Cortex of kidney (tissue), 1 donor: ENCODE measurements at places on chromosomes 13 and 19.

DNA sequence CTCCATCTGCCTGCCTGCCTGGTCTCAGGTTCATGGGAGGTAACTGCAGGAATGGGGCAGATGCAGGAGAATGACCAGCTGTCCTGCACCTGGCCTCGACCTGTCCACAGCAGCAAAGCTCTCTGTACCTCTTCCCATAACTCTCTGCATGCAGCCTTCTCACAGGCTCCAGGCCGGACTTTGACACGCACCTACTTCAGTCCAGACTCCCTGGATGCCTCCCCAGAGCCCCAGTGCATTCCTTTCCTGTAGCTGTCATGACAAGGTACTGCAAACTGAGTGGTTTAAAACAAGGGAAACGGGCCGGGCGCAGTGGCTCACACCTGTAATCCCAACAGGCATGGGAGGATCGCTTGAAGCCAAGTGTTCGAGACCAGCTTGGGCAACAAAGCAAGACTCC lies 3.3 kb downstream of the NANOS2 start:
- no peak for DNase-seq

DNA sequence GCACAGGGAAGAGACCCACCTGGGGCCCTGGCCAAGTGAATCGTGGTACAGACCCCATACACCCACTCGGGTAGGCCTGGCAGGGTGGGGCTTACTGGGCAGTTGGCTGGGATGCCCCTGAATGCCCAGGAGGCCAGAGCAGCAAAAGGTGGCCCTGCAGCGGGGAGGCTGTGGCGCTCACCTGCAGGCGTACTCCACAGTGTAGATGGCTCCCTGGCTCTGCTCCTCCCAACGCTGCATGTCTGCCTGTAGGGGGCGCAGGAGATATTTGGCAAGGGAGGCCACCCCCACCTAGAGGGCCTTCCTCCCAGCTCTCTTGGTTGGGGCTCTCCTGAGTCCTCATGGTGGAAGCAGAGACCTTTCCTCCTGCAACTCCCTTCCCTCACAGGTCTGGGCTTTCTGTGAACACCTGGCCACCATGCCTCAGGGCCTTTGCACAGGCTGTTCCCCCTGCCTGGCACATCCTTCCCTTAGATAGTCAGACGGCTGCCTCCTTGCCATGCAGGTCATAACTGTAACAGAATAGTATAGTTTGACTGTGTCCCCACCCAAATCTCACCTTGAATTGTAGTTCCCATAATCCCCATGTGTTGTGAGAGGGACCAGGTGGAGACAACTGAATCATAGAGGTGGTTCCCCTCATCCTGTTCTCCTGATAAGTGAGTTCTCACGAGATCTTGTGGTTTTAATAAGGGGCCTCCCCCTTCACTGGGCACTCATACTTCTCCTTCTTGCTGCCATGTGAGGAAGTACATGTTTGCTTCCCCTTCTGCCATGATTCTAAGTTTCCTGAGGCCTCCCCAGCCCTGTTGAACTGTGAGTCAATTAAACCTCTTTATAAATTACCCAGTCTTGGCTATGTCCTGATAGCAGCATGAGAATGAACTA lies 5.9 kb downstream of the BORCS8 start:
- DNase-seq: no peak

DNA sequence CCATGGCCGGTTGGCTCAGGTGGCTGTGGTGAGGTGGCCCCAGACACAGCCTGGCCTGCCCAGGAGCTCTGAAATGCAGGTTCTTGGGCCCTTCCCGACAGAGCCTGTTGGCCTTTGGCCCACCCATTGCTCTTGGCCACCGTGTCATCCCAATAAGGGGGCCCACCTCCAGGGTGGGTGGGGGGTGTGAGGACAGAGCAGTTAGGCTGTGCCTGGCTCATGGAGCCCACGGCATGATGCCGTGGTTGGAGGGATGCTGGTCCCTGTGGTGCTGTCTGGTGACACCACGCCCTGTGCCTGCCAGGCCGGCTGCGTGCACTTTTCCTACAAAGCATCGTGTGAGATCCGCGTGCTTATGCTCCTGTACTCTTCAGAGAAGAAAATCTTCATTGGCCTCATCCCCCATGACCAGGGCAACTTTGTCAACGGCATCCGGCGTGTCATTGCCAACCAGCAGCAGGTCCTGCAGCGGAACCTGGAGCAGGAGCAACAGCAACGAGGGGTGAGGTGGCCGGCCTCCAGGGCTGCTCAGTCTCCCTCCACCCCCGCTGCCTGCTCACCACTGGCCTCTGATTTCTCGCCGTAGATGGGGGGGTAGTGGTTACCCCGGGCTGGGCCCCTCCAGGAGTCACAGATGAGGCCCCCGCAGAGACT lies 7.6 kb downstream of the PNKP start:
- no peak for DNase-seq

DNA sequence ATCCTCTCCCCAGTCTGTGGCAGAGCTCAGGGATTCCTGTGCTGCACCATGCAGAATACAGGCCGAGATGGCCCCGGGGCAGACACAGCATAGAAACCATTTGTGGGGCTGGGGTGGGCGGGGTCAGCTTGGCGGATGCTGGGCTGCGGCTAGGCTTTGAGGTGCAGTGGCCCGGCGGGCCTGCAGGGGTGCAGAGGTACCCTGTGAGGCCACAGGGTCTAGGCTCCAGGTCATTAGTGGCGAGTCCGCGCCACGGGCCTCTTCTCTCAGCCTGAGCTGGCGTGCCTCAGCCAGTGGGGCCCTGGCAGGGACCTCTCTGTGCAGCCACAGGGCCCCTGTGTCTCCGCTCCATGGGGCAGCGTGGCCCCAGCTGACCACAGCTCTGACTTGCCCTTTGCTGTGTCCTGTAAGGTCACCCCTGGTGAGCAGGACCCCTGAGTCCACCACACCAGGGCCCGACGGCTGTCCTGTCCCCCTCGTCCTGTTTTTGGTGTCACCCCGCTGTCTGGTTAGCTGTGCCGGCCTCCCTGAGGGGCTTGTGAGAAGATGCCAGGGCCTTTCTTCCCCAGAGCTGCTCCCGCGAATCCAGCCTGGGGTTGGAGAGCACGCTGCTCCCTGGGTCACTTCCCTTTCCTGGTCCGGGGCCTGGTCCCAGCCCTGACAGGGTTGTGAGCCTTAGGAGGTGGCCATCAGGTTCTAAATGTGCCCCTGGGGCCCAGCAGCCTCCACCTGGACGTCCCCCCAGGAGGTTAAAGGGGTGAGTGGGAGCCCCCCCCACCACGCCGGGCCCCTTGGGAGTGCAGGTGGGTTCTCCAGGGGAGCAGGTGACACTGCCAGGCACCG lies 12.1 kb downstream of the KDM4B start:
- no peak for DNase-seq

DNA sequence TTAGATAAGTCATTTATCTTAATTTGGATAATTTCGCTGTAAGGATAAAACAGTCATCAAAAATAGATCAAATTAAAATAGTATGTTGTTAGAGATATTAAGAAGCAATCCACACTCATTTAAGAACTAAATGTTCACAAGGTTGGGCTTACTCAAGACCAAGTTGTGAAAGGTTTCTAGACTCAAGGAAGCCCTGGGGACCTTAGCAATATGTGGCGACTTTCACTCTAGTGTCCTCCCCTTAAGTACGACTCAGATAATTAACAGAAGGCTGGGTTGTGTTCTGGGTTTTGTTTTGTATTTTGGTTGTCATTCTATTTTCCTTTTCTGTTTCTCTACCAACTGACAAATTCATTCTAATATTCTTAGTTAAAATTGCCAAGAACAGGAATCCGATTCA lies 1008.0 kb downstream of the PCDH9 start:
- DNase-seq: no peak

DNA sequence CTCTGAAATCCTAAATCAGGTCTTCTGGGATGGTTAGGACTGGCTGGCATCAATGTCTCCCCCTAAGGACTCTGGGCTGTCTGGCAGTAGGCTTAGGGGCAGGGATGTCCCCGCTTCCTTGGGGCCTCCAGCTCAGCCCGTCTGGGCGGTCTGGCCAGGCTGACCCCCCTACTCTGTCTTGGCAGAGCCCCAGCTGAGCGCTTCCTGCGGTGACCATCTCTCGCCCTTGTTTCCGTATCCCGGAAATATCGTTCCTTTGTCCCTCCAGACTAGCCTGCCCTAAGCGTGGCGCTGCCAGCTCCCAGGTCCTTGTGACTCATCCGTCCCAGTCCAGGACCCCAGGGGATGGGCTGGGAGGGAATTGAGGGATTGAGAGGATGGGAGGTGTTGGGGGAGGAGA lies 11.3 kb downstream of the GTPBP3 start:
- DNase-seq: no peak

GRCh38 chr19:2726904-2727639 lies 5.9 kb upstream of the DIRAS1 start:
- no peak for DNase-seq

GRCh38 chr13:41494202-41494601 lies 36.9 kb downstream of the RGCC start:
- no peak for DNase-seq

- DNase-seq: peak; percentile 74
Measured at GRCh38 chr19:3434630-3435553, 45.4 kb downstream of the SMIM24 start.

- no peak for DNase-seq
Measured at GRCh38 chr19:3229346-3229743, 4.9 kb downstream of the CELF5 start.

DNA sequence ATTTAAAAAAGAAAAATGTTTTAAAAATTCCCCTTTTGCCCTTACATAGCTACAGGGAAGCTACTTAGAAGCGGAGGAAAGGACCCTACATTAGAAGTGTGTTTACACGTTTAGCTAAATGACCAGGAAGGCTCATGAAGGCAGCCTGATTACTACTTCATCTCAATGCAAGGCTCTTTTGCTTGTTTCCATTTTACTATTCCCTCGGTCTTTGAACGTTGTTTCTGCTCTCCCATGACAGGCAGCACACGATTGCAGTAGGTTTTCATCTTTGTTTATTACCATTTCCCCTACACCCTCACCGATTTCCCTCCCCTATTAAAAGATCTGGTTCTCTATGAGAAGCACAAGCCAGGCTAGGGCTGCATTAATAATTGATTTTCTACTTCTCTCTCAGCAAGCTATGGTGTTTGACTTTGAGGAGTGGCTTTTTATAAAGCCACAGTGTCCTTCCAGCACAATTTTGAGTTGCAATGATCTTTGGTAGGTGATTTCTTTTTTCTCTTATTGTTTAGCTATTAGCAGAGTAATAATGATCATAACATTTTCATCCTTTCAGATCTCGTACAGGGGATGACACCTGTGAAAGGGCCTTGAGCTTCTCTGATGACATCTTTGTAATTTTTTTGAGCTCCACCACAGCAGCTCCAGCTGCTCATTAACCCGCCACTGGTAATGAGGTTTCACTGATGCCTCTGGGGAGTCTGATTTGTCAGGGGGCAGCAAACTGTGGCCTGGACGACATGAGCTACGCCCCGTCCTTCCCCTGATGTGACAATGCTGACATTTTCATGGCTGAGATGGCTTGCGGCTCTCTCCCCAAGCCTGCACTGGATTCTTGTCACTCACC lies 670.3 kb downstream of the UQCRFS1 start:
- DNase-seq: no peak

GRCh38 chr13:106424805-106425204 lies 110.7 kb downstream of the EFNB2 start:
- no peak for DNase-seq

GRCh38 chr19:30930941-30931706 lies 418.1 kb downstream of the TSHZ3 start:
- DNase-seq: no peak

DNA sequence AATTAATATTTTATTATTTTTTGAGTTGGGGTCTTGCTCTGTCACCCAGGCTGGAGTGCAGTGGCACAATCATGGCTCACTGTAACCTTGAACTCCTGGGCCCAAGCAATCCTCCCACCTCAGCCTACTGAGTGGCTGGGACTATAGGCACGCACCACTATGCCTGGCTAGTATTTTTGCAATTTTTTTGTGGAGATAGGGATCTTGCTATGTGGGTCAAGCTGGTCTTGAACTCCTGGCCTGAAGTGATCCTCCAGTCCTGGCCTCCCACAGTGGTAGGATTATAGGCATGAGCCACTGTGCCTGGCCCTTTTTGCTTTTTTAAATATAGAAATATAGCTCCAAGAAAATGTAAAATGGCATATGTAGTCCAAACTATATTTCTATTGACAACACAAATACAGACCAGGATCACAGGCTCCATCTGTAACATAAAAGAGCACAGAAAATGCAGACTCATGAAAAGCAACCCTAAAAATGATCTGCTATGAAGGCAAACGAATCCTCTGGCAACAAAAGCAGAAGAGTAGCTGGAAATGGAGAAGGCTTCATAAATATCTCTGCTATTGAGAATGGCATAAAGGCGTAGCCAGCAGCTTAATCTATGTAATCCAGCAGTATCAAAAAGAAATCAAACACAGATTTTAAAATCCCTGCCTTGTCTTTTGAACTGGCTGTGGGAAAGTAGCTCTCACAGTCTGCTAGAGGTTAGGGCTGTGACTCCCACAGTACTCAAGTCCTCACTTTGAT lies 200.6 kb downstream of the LHFPL6 start:
- DNase-seq: no peak

- DNase-seq: no peak
Measured at GRCh38 chr19:1252221-1252820, 3.9 kb downstream of the MIDN start.

GRCh38 chr13:52835071-52835839 lies 13.2 kb downstream of the PCDH8 start:
- no peak for DNase-seq
